ENCODE measurements at places on chromosomes 11 and 22. TPM values are rescaled to one million over a fixed set of nuclear protein-coding genes. Genes with fewer than 3 reads are reported as not detected.

DNA sequence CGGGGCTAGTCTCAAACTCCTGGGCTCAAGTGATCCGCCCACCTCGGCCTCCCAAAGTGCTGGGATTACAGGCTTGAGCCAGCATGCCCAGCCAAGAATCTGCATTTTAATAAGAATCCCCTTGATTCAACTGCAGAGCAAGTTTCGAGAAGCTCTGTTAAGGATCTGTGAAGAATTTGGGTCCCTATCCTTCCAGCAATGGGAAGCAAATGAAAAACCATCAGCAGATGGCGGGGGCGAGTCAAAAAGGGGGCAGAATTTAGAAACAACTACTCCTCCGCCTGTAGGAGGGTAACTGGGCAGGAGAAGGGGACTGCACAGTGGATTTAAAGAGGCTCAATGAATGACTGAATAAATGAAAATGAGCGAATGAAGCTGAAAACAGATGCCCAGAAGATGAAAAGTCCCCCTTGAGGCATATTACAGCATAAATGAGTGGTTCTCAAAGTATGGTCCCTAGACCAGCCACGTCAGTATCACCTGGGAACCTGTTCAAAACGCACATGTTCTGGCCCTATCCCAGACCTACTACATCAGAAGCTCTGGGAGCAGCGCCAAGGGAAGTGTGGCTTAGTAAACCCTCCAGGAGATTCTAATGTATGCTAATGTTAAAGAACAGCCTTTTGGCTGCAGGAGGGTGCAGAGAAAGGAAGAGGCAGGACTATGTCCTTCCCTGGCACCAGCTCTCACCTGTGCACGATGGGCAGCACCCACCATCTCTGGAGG is 15.0 kb downstream of the VWCE start:
- no peak for DNase-seq

DNA sequence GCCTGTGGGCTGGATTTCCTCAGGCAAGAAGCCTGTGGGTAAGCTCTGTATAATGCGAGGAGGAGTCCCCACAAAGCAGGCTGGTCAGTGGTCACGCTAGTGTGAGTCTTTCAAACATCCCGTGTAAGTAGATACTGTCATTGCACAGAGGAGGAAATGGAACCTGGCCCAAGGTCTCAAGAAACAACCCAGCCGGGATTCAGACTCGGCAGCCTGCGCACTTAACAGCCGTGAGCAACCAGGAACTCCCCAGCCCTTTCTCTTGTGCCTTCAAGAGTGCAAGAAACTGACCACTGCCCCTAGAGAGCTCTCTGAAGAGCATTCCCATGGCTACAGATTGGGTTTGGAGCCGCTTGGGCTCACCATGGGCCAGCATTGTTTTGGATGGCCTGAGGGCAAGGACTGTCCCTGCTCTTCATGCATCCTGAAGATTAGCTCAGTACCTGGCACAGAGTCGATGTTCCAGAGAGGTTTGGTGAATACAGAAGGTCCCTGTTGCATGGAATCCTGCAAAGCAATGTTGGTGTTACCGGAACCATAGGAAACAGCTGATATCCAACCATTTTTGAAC is 6.0 kb downstream of the MPST start:
- DNase-seq = no peak

FXYD6 gene
- polyA plus RNA-seq = 122 TPM

- no peak for DNase-seq
Observed at GRCh38 chr11:108926841-108927577, 262.1 kb downstream of the DDX10 start.

DNA sequence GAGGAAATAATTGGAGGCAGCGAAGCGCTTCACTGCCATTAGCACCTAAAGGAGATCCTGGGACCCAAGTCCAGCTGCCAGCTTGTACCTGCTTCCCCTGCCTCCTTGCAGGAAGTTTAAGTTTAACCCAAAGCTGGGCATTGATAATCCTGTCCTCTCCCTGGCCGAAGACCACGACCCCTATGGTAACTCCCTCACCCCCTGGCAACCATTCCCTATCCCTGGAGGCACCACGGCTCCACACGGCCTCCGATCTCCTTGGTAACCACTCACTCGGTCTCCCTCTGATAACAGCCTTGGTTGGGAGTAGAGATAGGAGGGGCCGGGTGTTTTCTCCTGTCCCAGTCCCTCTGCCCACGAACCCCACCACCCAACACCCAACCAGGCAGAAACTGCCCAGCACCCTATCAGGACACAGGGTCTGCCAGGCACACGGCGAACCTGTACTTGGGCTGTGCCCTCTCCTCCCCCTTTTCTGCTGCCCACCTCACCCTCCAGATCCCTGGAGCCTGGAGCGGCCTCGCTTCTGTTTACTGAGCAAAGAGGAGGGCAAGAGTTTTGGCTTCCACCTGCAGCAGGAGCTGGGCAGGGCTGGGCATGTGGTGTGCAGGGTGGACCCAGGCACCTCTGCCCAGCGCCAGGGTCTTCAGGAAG is 833 bp downstream of the NHERF4 start:
- no peak for DNase-seq

DNA sequence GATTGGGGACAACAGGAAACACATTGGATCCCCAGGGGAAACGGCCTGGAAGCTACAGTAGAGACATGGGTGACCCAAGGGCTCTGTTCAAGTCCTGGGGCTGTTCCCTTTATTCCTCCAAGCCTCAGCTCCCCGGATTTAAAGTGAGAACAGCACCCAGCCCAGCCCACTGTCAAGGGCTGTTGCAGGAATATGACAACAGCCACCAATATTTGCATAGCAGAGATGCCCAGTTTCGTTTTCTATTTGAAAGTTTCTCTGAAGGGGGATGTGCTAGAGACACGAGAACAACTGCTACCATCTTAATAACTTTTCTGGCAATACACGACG is 81.1 kb upstream of the WNT7B start:
- DNase-seq = no peak

All from renal cortex interstitium (tissue), 15 donors.